GM13976 (cell line): ENCODE measurements at places on chromosomes 6 and 20.

GRCh38 chr6:166036316-166037095 is 131.1 kb downstream of the TBXT start:
- DNase-seq: no peak

DNA sequence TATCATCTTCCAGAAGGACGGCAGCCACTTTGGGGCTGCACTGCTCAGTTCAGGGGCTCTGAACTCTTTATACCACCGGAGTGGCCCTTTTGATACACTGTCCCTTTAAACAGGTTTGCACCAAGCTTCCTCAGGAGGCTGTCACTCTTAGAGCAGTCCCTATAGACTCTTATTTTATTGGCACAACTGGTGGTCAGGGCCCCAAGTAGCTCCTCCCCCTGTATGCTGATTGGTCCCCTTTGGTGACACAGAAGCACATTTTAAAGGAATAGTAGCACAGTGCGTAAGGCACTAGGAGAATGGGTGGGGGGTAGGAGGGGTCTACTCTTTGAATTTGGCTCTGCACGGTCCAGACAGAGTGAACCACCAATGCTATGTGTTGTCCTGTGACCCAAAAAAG is 122.6 kb upstream of the MLN start:
- no peak for DNase-seq

DNA sequence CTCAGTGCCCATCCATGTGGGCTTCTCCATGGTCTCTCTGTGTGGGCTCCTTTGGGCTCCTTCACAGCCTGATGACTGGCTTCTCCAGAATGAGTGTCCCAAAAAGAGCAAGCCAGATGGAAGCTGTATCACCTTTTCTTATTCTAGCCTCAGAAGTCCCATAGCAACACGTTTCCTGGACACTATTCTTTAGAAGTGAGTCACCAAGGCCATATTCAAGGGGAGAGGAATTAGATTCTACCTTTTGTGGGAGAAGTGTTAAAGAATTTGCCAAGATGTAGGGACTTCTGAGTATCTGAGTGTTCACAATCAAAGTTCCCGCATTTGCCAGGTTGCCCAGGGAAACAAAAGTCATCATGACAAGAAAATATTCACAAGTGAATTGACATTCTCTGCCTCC is 20.7 kb upstream of the TBC1D22B start:
- no peak for DNase-seq

DNA sequence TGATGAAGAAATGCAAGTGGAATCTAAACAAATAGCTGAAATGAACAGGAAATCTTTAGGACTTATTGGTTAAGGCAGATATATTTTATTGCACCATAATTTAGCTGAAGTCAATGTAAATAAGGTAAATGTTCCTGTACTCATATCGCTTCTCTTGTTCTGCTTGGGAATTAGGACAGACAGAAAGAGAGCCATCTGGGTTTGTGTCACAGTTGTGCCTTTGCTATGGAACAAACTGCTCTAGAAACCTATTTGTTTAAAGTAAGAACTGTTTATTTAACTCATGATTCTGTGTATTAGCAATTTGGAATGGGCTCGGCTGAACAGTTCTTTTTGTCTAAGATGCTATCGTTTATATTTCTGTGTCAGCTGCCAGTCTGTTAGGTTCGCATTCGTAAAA is 143.8 kb upstream of the KHDRBS2 start:
- DNase-seq: no peak

DNA sequence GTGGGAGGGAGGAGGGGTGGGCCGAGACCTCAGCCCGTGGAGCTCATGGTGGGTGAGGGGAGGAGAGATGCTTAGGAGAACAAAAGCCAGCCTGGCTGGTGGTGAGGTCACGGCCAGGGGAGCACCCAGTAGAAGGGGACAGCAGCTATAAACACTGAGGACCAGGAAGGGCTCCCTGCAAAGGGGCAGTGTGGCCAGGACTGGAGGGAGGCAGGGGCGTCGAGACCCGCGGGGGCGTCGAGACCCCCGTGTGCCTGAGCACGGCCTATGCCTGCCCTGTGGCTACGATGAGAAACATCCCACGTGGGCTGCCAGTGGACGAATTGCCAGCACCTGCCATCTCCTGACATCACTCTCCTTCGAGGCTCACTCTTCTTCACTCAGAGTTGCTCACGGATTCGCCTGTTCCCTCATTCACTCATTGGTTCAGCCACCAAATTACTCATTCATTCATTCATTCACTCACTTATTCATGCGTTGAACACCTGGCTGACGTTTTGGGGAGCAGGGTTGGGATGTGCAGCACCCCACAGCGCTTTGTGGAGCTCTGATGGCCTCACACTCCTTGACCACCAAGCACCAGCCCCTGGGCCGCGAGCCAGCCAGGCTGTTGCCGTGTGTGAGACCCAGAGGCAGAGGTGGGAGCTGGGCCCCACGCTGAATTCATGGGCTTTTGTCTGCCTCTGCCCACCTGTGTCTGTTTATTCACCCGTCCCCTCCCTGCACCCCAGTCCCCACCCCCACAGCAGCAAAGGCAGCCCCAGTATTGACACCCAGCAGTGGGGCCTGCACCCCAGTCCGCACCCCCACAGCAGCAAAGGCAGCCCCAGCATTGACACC is 61.2 kb upstream of the BHLHE23 start:
- DNase-seq: no peak

- DNase-seq: no peak
Observed at GRCh38 chr6:5466281-5467136, 205.2 kb downstream of the FARS2 start.

GRCh38 chr6:106799031-106799894 is 169.9 kb downstream of the QRSL1 start:
- DNase-seq: no peak

DNA sequence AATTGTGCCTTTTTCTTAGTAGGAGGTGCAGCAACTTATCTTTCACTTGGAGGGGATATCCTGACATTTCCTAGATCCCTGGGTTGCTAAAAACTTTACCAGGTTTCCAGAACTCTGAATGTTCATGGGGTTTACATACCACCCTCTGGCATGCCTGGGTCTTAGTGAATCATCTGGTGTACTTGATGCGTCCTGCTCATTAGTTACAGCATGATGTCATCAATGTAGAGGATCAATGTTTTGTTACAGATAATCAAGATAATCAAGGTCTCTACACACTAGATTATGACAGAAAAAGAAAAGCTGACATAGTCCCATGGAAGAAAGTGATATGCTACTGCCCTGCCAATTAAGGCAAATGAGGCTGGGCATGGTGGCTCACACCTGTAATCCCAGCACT is 27.0 kb downstream of the FITM2 start:
- DNase-seq: no peak

- DNase-seq: no peak
Observed at GRCh38 chr6:24972311-24972958, 36.7 kb upstream of the RIPOR2 start.

DNA sequence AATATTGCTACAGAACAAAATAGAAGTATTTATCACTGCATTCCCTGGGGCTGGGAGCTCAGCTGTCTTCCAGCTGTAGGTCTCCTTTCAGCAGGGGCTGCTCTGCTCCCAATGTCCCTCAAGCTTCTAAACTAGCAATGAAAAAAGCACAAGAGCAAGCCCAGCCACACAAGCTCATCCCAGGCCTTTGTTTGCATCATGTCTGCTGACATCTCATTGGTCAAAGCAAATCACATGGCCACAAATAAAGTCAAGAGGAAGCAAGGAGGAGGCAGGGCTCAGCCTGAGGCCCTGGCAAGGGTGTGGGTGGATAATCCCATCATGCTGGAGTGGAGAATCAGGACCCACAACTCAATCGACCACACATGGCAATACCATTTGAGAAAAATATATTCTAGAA is 2.2 kb upstream of the BFSP1 start:
- no peak for DNase-seq

GRCh38 chr6:143614235-143614634 is 63.5 kb upstream of the PHACTR2 start:
- no peak for DNase-seq

DNA sequence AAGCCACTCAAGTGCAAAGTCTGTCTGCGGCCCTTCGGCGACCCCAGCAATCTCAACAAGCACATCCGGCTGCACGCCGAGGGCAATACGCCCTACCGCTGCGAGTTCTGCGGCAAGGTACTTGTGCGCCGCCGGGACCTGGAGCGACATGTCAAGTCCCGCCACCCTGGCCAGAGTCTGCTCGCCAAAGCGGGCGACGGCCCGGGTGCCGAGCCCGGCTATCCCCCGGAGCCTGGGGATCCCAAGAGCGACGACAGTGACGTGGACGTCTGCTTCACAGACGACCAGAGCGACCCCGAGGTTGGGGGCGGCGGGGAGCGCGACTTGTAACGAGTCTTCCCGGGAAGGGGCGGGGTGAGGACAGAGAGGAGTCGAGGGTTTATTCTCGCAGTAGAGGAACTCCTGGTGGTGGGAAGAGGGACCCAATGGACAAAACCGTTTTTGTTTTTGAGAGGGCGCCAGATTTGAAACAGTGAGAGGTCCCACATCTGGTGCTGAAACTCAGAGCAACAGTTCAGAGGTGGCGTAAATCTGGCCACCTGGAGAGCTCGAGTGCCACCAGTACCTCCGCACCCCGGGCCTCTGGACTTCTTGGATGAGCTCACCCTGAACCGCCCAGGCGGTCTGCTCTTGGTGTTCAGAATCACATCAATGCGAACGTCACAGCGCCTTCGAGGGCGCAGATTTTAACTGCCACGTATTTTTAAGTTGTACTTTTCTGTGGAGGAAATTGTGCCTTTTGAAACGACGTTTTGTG is 8.0 kb downstream of the PRDM13 start:
- DNase-seq: peak; percentile 36
